ENCODE measurements at places on chromosomes 6 and 20.

DNA sequence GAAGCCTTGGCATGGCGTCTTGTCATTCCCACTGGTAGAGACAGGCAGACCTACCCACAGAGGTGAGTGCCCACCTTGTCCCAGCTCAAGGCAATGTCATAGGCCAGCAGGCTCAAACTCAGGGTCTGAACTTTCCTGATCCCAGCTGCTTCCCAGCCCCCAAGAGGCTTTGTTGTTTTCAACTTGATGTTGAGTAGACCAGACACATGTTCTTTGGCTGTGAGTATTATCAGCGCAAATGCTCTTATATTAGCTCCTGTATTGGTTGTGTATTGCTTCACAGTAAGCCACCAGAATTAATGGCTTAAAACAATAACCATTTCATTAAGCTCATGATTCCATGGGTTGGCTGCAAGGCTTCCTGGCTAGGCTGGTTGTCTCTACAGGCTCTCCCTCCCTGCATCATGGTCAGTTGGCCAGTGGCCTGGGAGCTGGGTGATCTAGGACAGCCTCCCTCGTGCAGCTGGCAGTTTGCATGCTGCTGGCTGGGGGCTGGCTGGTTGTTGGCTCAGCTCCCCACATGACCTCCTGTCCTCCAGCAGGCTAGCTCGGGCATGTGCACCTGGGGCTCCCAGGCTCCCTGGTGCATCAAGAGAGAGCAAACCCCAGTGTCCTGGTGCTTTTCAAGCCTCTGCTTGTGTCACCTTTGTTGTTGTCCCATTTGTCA, 21.6 kb downstream of the TOX2 start:
- no peak for DNase-seq

DNA sequence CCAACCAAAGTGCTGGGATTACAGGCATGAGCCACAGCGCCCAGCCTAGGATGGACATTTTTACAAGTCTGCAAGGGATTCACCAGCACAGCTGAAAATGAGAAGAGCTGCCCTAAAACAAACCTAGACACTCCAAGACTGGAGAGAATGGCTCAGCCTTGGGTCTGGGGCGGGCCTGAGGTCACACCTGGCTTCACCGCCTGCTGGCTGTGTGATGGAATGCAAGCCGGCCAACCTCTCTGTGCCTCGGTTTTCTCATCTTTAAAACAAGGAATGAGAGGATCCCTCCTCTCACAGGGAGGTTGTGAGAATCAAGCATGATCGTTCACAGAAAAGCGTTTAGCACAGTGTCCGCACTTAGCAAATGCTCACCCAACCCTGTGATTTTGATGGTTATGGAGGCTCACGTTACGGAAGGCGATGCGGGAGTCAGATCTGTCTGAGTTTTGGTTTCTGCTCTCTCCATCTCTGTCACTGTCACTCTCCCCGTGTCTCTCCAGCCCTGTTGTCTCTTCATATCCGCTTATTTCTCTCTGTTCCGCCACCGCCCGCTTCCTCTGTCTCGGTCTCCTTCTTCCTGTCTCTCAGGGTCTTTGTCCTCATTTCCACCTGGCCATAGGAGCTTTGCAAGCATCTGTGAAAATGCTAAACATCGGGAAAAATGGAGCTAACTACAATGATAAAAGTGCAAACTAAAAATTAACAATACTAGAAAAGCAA, 47.6 kb downstream of the CEBPB start:
- no peak for DNase-seq

- no peak for DNase-seq
Measured at GRCh38 chr6:55046869-55047422, 127.4 kb upstream of the HCRTR2 start.

- peak; percentile 55 for DNase-seq
Measured at GRCh38 chr6:149895833-149896271, 2.1 kb downstream of the RAET1E start.

DNA sequence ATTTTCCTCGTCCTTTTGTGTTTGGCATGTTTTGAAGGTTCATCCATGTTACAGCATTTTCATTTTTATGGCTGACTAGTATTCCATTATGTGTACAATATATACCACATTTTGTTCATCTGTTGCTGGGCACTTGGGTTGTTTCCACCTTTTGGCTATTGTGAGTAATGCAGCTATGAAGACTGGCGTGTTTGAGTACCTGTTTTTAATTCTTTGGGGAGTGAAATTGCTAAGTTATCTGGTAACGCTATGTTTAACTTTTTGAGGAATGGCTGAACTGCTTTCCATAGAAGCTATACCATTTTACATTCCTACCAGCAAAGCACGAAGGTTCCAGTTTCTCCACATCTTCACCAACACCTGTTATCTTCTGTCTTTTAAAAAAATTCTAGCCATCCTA, 37.0 kb upstream of the MYL9 start:
- no peak for DNase-seq

GRCh38 chr20:58064411-58065010, 163.9 kb downstream of the ANKRD60 start:
- no peak for DNase-seq

DNA sequence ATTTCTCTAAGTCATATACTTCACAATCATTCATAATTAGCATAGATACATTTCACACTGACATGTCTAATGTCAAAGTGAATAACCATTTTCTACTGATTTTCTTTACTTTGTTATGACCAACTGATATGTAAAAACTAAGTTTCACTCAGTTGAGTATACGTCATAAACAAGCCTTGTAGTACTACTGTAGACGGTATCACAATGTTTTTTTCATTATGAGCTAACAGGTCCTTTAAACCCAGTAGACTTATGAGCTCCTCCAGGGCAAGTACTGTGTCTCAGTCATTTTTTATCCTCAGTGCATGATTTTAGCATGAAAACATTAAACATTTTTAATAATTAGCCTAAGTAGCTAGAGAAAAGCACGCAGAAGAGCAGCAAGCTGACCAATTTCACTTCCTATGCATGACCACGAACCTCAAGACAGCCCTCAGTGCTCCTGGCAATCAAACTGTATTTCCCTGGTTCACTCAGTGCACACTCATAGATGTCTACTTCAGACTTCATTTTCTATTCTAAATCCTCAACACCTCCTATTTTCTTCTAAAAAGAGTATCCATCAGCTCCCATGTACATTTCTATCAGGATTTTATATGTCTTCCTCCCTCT, 32.0 kb upstream of the TFAP2D start:
- DNase-seq = no peak

- no peak for DNase-seq
Measured at GRCh38 chr6:21396313-21396712, 197.2 kb upstream of the SOX4 start.

DNA sequence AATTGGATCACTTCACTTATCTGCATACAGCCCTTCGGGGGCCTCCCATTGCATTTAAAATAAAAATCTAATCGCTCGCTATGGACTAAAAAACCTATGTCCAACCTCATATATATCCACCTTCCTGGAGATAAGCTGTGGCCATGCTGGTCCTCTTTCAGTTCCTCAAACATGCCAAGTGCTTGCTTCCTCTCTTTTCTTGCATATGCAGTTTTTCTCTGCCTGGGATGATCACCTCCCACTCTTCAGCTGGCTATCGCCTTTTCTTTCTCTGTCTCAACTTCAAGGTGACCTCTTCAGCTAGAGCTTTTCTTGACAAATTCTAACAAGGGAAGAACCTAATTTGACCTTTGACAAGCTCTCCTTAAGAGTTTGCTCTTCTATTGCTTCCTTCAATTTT, 5.6 kb upstream of the TFB1M start:
- no peak for DNase-seq

- DNase-seq = no peak
Measured at GRCh38 chr6:158312165-158312564, at the start of gene TULP4. Gene TULP4, plus strand, starts transcription at chr6:158312465. Its CDS starts 1,552 bp downstream, at chr6:158314017.

GRCh38 chr20:7355051-7355450, 585.2 kb downstream of the HAO1 start:
- DNase-seq = no peak

DNA sequence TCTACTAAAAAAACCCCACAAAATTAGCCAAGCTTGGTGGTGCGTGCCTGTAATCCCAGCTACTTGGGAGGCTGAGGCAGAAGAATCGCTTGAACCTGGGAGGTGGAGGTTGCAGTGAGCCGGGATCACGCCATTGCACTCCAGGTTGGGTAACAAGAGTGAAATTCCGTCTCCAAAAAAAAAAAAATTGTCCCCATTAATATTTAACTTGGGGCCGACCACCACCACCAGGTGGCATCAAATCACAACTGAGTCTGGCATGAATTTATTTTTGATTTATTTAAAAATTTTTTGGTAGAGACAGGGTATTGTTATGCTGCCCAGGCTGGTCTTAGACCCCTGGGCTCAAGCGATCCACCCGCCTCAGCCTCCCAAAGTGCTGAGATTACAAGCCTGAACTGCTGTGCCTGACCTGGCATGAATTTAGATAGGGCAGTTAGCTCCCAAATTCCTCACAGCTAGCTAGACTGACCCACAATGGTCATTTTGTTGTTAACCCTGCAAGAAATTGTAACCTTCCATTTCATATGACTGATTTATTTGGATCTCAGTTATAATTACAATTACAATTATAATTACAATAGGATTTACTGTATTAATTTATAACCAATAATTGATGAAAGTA, 17.1 kb upstream of the BEND3 start:
- peak; percentile 24 for DNase-seq

- DNase-seq = no peak
Measured at GRCh38 chr6:26029857-26030653, 57.2 kb upstream of the HFE start.

DNA sequence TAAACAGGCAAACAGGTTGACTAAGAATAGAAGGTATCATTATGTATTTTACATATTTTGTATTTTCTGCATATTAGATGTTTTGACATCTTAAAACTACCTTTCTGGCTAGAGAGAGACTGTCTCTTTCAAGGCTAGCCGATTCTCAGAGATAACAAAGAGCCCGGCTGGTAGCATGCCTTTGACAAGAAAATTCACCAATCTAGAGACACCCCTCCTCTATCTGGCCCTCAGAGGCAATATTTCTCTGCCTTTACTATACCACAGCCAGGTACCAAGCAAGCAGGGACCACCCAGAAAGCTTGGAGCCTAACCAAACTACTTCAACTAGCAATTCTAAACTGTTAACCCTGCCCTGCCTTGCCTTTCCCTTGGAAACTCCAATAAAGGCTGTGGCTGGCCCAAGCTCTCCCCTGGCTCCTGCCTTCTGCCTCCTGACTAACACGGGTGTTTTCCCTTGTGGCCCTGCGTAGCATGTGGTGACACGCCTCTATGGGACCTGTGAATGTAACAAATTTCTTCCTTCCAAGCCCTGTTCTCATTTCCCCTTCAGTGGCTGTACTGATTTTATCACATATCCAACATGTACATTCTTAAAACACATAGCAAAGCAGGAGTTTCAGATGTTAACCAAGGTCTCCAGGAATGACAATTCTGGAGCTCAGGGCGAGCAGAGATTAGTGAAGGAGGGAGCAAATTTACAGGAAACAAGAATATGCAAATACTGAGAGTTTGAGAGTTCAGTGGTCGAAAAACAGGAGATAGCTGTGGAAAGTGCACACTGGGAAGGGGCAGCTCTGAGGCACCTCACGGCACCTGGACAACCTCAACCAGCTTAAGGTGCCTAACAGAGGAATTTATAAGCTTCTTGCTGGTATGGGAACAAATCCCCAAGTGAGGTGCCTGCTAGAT, 120.8 kb downstream of the BACH2 start:
- no peak for DNase-seq

GRCh38 chr6:94127716-94128115, 708.4 kb upstream of the EPHA7 start:
- DNase-seq = no peak

- no peak for DNase-seq
Measured at GRCh38 chr6:70725817-70726415, 58.2 kb downstream of the SMAP1 start.

- no peak for DNase-seq
Measured at GRCh38 chr6:42269553-42269952, 51.9 kb upstream of the MRPS10 start.

GRCh38 chr6:111474106-111474505, 8.9 kb downstream of the REV3L start:
- DNase-seq = peak; percentile 33

DNA sequence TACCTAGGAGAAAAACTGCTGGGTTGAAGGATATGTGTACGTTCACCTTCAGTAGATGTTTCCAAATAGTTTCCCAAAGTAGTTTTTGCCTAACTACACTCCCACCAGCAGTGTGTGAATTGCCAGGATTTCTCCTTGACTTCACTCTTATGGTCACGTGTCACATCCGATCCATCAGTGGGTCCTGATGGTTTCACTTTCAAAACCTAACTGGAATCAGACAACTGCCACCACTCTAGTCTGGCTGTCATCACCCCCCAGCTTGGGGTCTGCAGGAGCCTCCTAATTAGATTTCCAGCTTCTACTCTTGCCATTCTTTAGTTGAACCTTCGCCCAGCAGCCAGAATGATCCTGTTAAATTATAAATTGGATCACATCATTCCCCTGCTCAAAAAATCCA, 8.5 kb upstream of the SLC12A5 start:
- DNase-seq = no peak

- DNase-seq = no peak
Measured at GRCh38 chr6:6972456-6972855, 135.3 kb upstream of the RREB1 start.

DNA sequence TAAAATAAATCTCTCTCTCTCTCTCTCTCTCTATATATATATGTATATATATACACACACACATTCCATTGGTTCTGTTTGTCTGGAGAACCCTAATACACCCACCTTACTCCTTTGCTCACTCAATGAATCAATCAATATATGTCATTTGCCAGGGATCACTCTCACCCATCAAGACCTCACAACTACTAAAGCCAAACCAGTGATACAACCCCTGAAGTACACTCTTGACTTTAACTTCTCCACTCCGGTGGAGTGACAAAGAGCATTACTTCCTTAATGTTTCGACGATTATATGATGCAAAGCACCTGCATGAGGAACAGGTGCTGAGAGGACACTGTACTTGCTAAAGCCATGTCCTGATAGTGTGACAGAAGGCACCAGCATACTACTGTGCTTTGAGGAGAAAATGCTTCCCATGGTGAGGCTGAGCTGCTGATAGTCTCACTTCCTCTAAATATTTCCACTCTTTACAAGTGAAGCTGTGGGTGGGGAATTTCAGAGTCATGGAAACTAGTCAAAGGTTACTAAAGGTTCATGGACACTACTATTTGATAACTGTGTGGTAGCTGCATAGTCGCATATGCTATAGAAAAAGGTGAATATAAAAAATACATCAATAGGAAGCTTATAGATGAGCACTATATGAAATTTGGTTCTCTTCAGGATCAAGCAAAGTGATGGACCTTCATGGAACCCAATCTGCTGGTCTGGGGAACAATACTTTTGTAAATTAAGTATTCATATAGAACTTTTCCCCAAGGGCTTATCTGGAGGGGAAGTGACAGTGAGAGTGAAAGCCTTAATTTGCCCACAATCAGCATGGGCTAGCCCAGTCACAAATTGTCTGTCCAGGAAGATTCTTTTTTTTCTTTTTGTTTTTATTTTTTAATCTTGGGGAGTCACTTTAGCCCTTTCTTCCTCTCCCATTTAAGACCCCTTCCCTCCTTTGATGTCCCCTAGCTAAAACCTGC, 141.9 kb upstream of the NEDD9 start:
- DNase-seq = no peak

- no peak for DNase-seq
Measured at GRCh38 chr20:41140226-41141133, 3.1 kb downstream of the PLCG1 start.

All from cerebellar cortex (tissue), 1 donor.